Hair follicular keratinocyte (primary cell): ENCODE measurements at places on chromosomes 5 and 9. TPM values are rescaled to one million over a fixed set of nuclear protein-coding genes. Genes with fewer than 3 reads are reported as not detected.

The PBX3 gene
- 15.0 and 22.8 TPM in 2 replicates for total RNA-seq

The C9orf50 gene
- total RNA-seq: not detected in 2 replicates

The SLC36A3 gene
- not detected in 2 replicates for total RNA-seq

The OSMR gene
- 27.3 and 42.9 TPM in 2 replicates for total RNA-seq

The CCNG1 gene
- total RNA-seq: 104 and 111 TPM in 2 replicates

The C9orf153 gene
- total RNA-seq: not detected in 2 replicates

The CDO1 gene
- total RNA-seq: not detected in 2 replicates

The ORM2 gene
- total RNA-seq: not detected in 2 replicates
